ENCODE measurements at places on chromosomes 7 and 10. TPM values are rescaled to one million over a fixed set of nuclear protein-coding genes. Genes with fewer than 3 reads are reported as not detected.

MRC1 gene
- under 0.01 TPM for total RNA-seq

EPHA1 gene
- total RNA-seq = 0.14 TPM

NODAL gene
- total RNA-seq = not detected

HOXA1 gene
- 1.00 TPM for total RNA-seq

All from smooth muscle cell of bladder (primary cell).